ENCODE measurements at places on chromosomes 2 and 18.
A peak's percentile ranks its signal among the peaks of the same experiment; 100 is the strongest.

- DNase-seq, result peak; percentile 38
These were observed 128.0 kb upstream of the GYPC start for GRCh38 chr2:126527836-126528490.

- peak; percentile 88 for DNase-seq
These were observed 107.3 kb downstream of the MYO1B start for GRCh38 chr2:191352536-191352935.

GRCh38 chr2:8248623-8248957 is 433.3 kb upstream of the ID2 start:
- DNase-seq, result no peak

DNA sequence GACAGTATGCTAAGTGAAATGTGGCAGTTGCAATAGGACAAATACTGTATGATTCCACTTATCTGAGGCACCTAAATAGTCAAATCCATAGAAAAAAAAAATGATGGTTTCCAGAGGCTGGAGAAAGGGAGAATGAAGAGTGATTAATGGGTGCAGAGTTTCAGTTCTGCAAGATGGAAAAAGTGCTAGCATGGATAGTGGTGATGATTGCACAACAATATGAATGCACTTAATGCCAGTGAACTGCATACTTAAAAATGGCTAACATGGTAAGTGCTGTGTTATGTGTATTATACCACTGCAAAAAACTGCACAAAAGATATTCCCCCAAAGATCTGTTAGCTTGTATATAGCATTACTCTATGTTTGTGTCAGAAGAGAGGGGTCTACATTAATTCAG is 185.4 kb downstream of the INHBB start:
- DNase-seq, result no peak

GRCh38 chr2:88857951-88858411 is 166.5 kb downstream of the RPIA start:
- peak; percentile 23 for DNase-seq

GRCh38 chr2:105747991-105748390 is 3.3 kb downstream of the NCK2 start:
- DNase-seq, result no peak

- peak; percentile 12 for DNase-seq
These were observed 101.8 kb downstream of the CD226 start for GRCh38 chr18:69845593-69846506.

DNA sequence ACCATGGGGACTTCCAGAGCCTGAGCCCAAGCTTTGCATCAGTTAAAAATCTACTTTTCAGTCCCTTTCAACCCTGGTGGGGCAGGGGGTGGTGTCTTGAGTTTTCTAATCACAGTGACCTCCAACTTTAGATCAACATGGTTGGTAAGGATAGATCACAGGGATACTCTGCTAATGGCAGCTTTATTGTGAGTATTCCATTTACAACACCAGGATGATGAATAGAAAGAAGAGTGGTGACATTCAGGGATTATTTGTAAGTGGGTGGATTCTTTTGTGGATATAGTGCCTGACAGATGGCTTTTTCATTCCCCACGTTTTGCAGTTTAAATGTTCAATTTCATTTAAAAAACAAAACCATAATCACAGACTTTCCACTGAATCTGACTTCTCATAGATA is 51.3 kb downstream of the ZNF532 start:
- no peak for DNase-seq

GRCh38 chr2:200968735-200969134 is 5.3 kb upstream of the ORC2 start:
- no peak for DNase-seq

- peak; percentile 88 for DNase-seq
These were observed 310.8 kb downstream of the ERBB4 start for GRCh38 chr2:212227755-212228154.

GRCh38 chr2:77552956-77553355 is 30.8 kb upstream of the LRRTM4 start:
- DNase-seq, result no peak

GRCh38 chr2:60544062-60544461 is 9.4 kb downstream of the BCL11A start:
- DNase-seq, result peak; percentile 91

DNA sequence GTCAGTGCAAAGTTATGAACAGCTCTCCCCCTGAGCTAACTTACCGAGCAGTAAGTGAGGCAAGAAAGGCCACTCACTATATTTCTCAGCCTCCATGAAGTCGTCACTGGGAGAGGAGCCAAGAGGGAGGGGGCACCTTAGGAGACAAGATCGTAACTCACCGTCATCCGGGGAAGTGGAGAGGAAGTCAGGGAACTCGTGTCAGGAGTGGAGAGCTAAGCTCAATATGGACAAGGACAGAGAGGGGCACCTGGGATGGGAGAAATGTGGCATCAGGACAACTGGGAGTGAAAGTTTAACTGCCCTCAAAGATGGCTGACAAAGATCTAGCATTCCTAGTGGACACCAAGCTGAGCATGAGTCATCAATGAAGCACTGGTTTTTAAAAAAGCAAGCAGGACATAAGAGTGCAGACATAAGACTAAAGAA is 37.1 kb downstream of the BCL11A start:
- DNase-seq, result peak; percentile 95

GRCh38 chr2:1014802-1015201 is 64.2 kb downstream of the SNTG2 start:
- no peak for DNase-seq

DNA sequence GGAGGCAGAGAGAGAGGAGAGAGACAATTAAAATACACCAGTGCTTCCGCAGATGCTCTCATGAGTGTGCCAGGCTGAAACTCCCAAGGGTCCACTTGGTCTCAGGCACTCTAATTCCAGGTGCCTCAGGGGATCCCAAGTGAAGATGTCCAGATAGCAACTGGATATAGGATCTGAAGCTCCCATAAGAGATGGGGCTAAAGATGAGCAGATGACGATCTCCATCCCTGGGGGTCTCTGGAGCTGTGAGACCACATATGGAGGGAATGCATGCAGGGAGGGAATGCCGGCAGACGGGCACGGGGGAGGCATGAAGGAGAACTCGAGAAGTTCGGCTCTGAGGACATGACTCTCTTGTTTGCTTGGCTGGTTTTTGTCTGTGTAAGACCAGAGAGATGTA is 223.7 kb upstream of the RAB6C start:
- DNase-seq, result no peak

DNA sequence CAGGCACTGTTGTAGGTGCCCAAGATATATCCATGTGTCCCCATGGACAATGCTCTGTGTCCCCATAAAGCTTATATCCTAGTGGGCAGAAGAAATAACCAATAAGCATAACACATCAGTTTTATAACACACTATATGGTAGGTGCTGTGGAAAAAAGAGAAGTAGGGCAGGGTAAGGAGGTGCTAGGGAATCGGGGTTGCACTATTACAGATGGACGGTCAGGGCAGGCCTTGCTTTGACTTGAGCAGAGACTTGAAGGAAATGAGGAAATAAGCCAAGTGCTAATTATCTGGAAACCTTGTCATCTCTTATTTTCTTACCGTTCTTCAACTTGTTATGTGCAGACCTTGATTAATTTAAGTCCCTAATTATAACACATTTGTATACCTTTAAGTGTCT is 82.0 kb downstream of the PHLPP1 start:
- no peak for DNase-seq

DNA sequence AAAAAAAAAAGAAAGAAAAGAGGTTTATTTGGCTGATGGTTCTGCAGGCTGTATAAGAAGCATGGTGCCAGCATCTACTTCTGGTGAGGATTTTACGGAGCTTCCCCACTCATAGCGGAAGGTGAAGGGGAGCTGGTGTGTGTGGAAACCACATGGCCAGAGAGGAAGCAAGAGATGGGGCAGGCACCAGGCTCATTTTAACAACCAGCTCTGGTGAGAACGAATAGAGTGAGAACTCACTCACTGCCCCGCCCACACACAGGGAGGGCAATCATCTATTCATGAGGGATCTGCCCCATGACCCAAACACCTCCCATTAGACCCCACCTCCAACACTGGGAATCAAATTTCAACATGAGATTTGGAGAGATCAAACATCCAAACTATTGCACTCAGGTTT is 68.5 kb downstream of the MOGAT1 start:
- no peak for DNase-seq

GRCh38 chr2:238857959-238858358 is 10.1 kb downstream of the TWIST2 start:
- no peak for DNase-seq

- peak; percentile 92 for DNase-seq
These were observed 5.5 kb downstream of the TMBIM1 start for GRCh38 chr2:218286570-218287459.

DNA sequence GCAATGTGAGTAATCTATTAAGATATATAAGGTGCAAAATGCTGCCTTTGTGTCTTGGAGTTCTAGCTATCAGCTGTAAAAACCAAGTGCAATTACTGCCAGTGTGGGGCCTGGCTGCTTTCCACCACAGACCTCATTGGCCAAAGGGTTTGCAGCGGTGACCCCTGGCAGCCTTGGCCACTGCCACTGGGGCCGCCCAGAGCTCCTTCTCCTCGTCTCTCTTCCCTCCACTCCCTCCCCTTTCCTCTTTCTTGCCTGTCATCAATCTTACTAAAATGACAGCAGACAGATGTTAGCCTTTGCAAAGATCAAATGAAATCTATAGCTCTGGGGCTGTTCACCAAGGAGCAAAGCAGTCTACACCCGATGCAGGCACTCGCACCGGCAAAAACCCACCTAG is 986.3 kb downstream of the BCL11A start:
- DNase-seq, result no peak

DNA sequence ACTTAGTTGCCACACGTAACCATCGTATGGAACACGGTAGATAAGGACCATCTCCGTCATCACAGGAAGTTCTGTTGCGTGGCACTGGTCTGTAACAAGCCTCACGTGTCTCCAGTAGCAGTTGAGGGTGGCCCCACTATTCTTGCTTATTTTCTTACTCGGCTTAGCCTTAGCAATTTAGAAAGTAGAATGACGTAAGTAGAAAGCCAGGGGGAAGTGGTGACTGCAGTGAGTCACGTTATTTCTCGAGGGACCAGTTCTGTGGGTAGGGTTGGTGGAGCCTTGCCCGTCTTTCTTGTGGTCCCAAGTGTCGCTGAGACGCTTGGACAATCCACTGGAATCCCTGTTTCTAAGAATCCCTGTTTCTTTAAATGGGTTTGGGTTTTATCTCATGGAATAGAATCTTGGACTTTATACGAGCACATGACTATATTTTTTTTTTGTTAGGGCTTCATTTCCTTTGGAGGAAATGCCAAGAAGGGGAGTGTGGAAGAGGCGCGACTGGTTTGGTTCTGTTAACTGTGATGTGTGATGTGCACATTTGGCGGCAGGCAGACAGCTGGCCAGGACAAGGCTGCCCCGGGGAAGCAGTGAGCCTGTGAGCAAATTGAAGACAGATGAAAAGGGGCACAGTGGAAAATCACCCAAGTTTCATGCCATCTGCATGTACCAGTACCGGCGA is 96.2 kb downstream of the CABLES1 start:
- peak; percentile 91 for DNase-seq

DNA sequence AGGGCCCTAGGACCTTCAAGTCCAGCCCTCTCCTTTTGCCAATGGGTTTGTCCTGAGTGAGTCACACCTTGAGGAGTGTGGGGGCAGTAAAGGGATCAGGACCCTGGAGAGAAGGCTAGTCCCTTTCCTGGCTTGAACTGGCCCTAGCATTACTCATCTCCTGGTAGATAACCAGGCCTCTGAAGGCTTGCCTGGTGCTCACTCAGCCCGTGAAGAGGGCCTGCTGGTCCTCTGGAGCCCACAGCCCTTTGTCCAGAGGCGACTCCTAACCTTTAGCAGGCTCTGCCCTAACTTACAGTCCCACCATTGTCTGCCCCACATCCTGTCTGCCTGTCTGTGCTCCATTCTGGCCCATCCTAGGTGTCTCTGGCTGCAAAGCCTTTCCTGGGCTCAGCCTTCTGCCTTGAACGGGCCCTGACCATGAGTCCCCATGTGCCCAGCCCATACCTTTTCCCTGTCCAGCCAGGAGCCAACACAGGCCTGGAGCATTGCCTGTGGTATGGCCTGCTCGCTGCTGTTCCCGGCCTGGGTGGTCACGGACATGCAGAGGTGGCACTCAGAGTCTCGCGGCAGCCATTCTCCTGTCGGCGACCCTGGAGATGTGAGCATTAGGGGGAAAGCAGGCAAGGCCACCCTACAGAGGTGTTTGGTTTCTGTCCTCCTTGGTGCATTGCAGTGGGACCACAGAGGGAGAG is 5.0 kb downstream of the SFTPB start:
- peak; percentile 86 for DNase-seq

- no peak for DNase-seq
These were observed 192.1 kb downstream of the ARHGAP28 start for GRCh38 chr18:6921571-6921970.

DNA sequence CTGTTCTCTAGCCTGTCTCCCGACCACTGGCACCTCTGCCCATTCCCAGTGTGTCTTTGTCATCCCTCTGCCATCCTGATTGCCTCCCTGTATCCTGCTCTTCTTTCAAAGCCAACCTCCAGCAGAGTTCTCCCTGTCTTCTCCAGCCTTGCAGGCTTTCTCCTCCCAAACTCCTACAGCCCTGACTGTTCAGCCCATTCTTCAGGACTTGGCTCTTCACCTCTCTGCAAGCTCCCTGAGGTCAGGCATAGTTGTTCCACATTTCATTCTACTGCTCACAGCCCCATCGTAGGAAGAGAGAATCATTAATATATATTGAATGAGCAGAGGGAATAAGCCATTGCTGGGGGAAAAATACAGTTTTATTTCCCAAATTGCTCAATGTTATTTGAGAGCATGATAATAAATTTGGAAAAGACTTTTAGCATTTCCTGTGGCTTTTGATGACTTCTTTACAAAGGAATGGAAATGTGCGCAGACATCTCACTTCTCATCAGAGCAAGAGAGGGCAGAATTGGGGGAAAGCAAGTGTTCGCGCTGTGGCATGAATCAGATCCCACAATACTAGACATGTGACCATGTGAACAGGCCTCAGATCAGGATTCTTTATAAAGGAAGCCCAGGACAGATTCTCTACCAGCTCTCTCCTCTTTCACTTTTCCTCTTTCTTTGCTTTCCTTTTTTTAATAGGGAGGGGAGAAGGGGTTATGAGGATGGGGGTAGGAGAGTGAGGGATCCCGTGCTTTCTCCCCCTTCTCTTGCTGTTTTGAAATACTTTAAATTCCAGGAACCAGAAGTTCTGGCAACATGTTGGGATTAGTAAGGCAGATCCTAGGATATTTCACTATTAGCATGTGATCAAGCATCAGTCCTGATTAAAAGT is 37.4 kb downstream of the EPAS1 start:
- peak; percentile 97 for DNase-seq

DNA sequence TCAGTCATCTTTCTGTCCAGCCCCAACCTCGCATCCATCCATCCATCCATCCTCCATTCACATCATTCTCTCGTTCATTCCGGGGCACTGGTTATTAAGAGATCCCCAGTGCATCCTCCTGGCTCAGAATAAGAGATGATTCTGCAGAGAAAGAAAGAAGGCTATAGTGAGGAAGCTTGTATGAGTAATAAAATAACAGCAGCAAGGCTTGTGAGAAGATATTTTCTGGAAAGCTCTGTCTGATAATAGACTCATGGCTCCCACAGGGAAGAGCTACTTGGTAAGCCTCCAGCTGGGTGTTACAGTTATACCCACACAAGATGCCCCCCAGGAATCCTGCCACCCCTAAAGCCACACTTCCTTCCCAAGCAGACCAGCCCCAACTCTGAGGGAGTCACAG is 143.2 kb downstream of the MTCL1 start:
- DNase-seq, result no peak
